ENCODE measurements at places on chromosomes 6 and 20.

- DNase-seq, result peak; percentile 56
Observed at GRCh38 chr20:38199501-38200390, 34.7 kb upstream of the TGM2 start.

- peak; percentile 7 for DNase-seq
Observed at GRCh38 chr20:63738687-63739129, 868 bp upstream of the SLC2A4RG start.

DNA sequence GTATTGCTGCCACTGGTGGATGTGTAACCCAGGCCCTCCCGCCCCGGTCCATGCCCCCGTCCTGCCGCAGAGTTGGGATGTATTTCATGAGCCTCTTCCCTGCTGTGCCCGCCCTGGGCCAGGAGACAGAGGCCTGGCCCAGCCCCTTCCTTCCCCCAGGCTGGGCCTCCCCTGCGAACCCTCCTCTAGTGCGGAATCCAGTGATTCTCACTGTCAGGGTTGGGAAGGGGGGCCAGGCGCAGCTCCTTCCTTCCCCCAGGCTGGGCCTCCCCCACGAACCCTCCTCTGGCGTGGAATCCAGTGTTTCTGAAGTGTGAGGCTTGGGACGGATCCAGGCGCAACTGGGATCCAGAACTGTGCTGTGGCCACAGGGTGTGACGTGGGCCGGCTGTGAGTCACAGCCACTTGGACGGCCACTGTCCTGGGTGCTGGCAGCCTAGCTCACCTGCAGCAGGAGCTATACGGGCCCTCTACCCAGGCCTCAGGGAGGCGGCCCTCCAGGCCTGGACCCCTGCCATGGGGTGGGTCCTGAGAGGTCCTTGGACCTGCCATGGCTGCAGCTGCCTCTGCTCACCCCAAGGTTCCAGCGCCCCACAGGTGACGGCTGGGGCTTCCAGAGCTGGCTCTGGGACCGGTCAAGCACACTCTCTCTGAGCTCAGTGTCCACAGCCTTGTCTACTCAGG, 28.3 kb downstream of the COL20A1 start:
- no peak for DNase-seq

DNA sequence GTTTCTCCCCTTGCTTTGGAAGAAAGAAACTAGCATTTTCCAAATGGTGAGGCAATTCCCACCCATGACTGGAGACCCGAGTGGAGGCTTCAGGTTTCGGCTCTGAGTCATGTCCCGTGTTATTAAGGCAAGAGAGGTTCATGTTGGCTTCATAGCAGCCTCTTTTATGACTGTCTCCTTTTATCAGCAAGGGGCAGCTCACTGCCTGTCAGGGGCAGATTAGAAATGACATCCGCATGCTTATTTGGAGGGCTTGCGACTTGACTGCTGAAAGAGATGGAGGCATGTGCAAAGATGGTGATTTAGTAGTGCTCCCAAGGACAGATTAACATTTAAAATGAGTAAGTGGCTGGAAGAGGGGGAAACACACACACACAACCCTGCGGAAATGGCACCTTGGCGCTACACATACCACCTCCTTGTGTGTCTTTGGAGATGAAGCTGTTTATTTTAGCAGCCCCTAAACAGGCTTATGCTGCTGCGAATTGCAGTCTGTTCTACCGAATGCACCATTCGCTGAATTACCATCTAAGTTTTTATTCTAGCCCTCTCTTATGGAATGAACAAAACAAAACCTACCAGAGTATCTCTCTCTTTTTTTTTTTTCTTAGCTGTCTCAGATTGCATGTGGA, 52.1 kb upstream of the VSTM2L start:
- no peak for DNase-seq

DNA sequence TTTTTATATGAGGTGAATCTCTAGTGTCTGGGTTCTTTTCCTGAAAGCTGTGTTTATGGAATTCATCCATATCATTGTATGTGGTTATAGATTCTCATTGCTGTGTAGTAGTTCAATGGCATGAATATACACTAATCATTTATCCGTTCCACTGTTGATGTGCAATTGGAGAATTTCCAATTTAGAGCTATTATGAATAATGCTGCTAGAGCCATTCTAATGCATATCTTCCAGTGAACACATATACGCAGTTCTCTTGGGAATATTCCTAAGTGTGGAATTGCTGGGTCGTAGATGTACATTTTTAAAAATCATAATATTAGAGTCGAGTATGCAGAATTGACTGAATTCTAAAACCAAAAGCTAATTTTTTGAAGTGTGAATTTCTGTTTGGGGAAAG, 327.5 kb upstream of the JAG1 start:
- no peak for DNase-seq

DNA sequence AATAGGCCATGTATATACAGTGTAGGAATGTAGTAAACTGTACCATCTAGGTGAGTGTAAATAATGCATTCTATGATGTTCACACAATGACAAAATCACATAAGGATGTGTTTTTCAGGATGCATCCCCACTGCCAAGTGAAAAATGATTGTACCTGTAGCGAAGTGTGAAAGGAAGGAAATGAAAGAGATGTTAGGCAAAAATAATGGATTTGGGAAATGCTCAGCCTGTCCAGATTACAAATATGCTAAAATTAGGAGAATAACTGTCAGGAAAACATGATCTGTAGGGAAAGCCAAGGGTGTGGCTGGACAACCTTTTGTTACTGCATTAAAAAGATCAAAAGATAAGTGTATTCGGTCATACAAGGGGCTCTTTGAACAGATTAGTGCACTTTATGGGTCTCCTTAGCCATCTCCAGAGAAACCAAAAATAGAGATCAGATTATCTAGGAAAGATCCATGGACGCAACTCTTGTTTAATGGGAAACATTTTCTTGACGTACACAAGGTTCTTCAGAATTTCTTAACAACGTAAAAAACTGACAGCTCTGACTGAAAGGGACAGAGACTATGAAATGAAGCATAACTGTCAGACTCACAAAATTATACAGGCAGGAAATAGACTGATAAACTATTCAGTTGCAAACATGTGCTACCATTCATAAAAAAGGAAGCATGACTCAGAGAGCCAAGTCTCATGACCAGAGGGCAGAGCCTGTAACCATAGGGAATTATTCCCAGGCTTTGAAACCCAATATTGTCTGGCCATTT, 253.6 kb upstream of the RAB32 start:
- peak; percentile 83 for DNase-seq

DNA sequence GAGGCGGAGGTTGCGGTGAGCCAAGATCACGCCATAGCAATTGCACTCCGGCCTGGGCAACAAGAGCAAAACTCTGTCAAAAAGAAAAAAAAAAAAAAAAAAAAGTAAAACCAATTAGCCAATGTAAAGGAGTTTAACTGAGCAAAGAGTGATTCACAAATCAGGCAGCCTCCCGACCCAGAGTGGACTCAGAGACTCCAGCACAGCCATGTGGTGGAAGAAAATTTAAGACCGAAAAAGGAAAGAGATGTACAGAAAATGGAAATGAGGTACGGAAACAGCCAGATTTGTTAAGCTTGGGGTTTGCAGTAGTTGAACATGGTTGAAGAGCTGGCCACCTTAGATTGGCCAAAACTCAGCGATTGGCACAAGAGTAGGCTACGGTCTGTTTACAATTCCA, 51.4 kb downstream of the ERMARD start:
- no peak for DNase-seq

DNA sequence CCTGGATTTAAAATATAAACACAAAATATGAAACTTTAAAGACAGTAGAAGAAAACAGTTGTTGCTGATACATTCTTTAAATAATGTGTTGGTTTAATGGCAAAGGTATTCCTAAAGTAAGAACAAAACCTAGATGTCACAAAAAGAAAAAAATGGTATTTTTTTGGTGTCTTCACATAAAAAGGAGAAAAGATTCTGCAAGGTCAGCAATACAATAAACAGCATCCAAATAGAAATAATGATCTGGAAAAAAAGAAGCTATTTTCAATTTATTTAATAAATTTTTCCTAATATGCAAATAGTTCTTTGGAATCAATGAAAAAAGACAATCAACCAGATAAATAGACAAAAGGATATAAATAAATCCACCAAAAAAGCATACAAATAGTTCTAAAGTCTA, 6.5 kb upstream of the ADGRF1 start:
- DNase-seq, result no peak

- DNase-seq, result no peak
Observed at GRCh38 chr6:78188891-78189290, 536.1 kb downstream of the MEI4 start.

- DNase-seq, result no peak
Observed at GRCh38 chr6:149843051-149843633, 21.0 kb downstream of the LRP11 start.

GRCh38 chr6:66605011-66605410, 898.0 kb upstream of the EYS start:
- no peak for DNase-seq

- no peak for DNase-seq
Observed at GRCh38 chr6:106882138-106882537, 92.4 kb downstream of the CD24 start.

- no peak for DNase-seq
Observed at GRCh38 chr6:28871335-28872156, 52.2 kb downstream of the TRIM27 start.

- no peak for DNase-seq
Observed at GRCh38 chr6:5142915-5143314, 57.8 kb downstream of the PPP1R3G start.

DNA sequence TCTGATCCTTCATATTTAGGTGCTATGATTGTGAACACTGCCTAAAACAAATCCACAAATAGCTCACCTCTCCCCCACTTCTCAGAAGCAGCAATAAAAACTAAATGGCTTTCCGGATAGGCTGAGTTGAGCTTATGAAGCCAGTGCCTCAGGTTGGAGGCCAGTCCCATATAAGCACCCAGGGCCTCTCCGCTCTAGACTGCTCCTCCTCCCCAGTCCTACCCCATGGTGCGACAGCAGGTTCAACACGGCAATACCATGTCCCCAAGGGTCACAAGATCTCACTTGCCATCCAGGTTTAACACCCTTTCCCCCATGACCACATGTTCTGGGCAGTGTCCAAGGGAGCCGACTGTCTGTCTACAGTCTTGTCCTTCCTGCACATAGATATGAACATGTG, 20.8 kb downstream of the BNIP5 start:
- no peak for DNase-seq

- DNase-seq, result no peak
Observed at GRCh38 chr6:160792708-160793107, 90.7 kb downstream of the PLG start.

DNA sequence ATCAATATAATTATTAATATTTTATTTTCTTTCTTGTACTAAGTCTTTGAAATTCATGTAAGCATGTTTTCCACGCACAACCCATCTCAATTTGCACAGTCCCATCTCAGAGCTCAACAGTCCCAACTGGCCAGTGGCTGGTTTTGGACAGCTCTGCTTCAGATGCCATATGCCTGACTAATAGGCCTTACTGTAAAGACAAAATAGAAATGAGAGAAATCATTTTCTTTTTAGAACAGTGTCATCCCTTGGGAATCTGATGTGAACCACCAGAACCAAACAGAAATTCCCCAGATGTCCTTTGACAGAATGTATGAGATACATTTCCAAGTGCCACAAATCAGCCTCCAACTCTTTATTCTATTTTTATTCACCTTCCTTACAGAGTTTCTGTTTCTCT, 338.9 kb downstream of the ESR1 start:
- DNase-seq, result no peak

GRCh38 chr6:79733388-79733787, 102.3 kb downstream of the SH3BGRL2 start:
- no peak for DNase-seq

- DNase-seq, result no peak
Observed at GRCh38 chr6:16621002-16621401, 140.3 kb downstream of the ATXN1 start.

GRCh38 chr6:133555685-133556084, 314.5 kb downstream of the EYA4 start:
- no peak for DNase-seq

- peak; percentile 54 for DNase-seq
Observed at GRCh38 chr6:39189915-39190544, 39.2 kb downstream of the KCNK5 start.

DNA sequence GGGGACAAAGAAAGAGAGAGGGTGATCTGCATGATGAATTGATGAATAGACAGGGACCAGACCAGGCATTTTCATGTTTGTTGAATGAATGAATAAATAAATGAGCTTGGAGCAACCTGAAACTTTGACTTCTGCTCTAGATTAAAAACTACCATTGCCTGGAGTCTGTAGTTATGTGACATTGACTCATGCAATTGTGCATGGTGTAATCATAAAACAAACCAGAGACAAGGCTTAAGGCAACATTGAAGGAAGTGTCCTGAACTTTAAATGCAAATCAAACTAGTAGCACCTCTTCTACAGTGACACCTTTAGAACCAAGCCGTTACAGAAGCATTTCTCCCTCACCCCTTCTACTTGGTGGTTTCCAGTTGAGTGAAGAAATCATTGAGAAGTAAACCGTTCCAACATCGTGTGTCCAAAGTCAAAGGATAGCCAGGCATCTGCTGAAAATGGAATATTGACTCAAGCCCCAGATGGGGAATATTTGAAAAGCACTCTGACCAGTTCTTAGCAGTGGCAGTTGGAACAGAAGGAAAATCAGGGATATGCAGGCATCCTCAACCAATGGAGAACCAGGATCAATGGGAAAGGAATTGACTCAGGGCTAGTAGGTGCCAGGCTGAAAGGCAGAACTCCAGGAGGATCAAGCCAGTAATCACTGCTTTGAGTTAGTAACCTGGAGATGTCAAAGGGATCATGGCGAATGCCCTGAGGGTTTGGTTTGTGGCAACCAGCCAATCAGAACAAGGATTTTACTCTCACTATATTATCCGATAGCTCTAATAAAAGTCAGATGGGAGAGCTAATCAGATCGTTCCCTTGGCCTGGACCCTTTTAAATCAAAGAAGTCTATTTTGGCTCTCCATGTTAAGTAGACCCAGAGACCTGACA, 171.2 kb upstream of the TSHZ2 start:
- DNase-seq, result no peak

- DNase-seq, result no peak
Observed at GRCh38 chr6:139187489-139187888, 52.6 kb downstream of the HECA start.

GRCh38 chr6:20119485-20119884, 92.8 kb downstream of the MBOAT1 start:
- DNase-seq, result no peak

GRCh38 chr6:31317036-31317435, 39.9 kb downstream of the HLA-B start:
- DNase-seq, result no peak

DNA sequence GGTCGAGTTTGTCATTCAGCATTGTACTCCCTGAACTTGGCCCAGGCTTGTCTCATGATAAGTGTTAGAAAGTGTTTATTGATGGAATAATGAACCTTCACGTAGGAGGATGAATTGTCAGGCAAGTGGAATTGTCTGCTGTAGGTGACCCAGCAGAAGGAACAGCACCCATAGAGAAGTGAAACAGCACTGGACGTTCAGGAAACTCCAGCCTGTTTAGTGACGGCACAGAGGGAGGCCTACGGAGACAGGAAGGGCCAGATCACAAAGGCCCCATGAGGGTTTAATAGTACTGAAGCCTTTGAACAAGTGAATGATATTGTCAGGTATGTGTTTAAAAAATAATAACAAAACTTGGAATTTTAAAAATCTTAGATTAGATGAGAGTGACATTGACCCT, 2.9 kb downstream of the STX11 start:
- peak; percentile 86 for DNase-seq

GRCh38 chr6:69871107-69871506, 4.8 kb downstream of the COL19A1 start:
- DNase-seq, result no peak

Data from inflammatory macrophage treated with lipopolysaccharide for 1 hour (primary cell).